ENCODE measurements at places on chromosomes 11 and 22.

- DNase-seq: no peak
Observed at GRCh38 chr11:125215976-125216375, 51.4 kb downstream of the PKNOX2 start.

GRCh38 chr11:6655020-6655789 lies 404 bp downstream of the DCHS1 start:
- no peak for DNase-seq

- DNase-seq: no peak
Observed at GRCh38 chr11:97764193-97764592, 1256.6 kb upstream of the CNTN5 start.

DNA sequence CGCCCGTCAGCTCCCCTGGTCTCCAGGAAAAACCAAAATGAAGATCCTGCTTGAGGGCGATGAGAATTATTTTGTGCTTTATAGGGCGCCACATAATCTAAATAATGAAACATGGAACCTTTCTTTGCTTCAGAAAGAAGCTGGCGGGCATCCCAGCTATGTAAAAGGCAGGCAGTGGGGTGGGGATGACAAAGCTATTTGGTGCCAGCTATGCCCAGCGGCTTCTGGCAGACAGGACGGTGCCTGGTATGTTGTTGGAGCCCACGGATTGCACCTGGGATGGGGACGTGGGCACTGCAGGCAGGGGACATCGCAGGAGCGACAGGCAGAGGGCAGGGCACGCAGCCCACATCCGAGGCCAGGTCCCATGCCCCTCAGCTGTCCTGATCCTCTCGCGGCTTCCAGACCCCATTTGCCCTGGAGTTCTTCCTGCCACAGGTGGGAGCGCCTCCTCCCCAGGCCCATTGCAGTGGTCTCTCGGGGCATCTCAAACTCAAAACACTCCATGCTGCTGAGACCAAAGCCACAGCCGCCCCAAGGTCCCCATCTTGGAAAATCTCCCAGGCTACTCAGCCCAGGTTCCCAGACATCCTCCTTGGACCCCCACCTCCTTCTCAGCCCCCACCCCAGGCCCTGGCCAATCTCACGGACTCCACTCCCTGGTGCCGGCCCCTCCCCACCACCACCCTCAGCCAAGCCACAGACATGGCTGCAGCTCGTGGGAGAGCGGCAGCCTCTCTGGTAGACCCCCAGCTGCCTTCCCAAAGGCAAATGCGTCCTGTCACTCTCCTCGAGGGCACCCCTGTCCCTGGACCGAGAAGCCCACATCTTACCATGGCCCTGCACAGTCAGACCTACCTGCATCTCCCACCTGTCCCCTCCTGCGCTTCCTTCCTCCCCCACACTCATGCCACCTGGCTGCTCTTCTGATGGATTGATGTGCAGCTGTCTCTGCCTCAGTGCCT lies 45.7 kb downstream of the SHISAL1 start:
- no peak for DNase-seq

DNA sequence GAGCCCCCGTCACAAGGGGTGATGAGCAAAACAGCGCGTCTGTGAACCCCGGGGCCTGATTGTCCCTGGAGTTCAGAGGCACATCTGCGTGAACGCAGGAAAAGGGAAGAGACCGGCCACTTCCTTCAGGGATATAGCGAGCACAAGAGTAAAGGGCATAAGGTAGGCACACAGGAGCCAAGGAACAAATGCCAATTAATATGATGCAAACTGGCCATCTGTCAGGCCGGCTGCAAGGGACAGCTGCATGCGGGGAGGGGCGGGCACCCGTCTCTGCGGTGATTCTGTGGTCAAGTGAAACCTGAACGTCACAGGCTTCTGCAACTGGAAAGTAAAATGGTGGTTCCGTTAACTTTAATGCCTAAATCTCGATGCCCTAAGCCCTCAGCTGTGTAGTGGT lies 64.7 kb downstream of the TRIM29 start:
- DNase-seq: no peak

GRCh38 chr22:46002757-46003270 lies 25.9 kb upstream of the WNT7B start:
- no peak for DNase-seq

- DNase-seq: no peak
Observed at GRCh38 chr22:24496661-24497060, 1.5 kb downstream of the UPB1 start.

DNA sequence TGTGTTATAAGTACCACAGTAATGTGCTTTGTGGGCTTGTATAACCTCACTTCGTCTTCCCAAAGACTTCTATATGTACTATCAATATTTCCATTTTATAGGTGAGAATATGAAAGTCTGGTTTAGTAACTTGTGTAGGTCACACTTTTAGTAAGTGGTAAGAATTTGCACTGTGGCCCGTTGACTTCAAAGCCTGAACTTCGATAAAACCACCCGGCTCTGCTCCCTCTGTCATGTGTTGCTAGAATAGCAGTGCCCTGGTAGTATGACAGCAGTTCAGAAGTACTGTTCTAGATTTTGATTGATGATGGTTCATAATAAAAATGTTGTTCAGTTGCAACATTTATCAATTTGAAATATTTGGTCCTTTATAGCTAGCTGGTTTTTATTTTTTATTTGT lies 110.2 kb upstream of the SORL1-AS1 start:
- no peak for DNase-seq

Measured in NCI-H1694 treated with DMSO at 0.1 percent for 48 hours (cell line).